ENCODE measurements at places on chromosomes 1 and 21.

GRCh38 chr1:218809625-218810024 lies 364.1 kb upstream of the LYPLAL1 start:
- DNase-seq, result no peak

- DNase-seq, result no peak
Observed at GRCh38 chr21:46409641-46410406, 48.9 kb upstream of the DIP2A start.

DNA sequence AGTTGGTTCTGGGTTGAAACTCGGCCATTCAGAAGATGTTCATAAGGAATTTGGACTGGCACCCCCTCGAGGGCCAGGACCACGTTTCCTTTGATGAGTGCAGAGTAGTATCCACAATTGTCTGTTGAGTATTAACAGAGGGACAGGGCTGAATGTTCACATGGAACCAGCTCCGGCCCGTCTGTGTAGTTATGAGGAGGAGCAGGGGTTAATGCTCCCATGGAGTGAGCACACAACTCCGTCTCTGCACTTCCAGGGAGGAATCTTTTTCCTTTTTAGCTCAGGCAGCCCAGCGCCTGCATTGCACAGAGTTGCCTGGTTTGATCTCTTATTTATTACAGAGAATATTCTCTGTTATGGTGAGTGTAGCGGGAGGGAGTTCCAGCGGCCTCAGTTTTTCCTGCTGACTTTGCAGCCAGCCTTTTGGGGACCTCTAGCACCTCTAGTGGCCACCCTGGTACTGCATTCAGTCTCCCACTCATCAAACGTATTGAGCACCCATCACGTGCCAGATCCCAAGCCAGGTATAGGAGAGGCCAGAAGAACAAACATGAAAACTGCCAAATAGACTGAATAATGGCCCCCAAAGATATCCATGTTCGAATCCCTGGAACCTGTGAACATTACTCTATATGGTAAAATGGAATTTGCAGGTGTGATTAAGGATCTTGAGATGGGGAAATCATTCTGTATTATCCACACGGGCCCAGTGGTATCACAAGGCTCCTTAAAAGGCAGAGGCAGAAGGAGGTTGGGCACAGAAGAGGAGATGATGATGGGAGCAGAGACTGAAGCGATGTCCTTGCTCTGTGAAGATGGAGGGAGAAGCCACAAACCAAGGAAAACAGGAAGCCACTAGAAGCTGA lies 167.7 kb upstream of the CSF3R start:
- peak; percentile 81 for DNase-seq

DNA sequence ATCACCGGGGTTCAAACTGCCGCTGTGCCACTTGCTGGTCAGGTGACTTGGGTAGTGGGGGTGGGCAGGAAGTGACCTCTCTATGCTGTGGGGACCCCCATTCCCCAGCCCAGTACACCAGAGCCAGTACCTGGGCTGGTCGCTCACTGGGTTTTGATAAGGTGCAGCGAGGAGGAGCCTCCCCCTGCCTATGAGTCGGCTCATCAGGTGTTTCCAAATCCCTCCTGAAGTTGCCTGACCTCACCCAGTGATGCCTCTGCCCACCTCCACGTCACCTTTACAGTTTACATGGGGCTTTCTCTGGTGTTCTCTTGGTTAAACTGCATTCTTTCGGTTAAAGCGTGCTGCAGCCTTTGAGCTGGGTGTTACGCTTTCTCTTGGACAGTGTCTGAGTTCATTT lies 58.2 kb downstream of the ARHGEF10L start:
- no peak for DNase-seq

GRCh38 chr1:214454569-214455396 lies 96.6 kb downstream of the PTPN14 start:
- DNase-seq, result no peak

DNA sequence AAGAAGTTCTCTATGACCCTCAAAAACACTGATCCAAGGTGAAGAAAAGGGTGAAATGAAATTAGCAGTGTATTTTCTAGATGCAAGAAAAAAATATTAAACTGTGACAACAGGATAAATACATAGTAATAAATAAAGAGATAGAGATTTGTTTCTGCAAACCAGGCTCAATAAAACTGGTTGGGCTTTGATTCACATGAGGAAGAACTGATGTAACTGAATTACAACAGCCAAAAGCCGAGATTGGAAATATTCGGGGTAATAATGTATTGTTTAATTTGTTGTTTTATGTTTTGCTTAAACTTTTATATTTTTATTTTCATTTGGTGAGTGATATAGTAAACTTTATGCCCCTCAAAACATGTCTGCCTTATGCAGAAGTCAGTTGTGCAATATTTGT lies 285.0 kb downstream of the BRINP3 start:
- no peak for DNase-seq

DNA sequence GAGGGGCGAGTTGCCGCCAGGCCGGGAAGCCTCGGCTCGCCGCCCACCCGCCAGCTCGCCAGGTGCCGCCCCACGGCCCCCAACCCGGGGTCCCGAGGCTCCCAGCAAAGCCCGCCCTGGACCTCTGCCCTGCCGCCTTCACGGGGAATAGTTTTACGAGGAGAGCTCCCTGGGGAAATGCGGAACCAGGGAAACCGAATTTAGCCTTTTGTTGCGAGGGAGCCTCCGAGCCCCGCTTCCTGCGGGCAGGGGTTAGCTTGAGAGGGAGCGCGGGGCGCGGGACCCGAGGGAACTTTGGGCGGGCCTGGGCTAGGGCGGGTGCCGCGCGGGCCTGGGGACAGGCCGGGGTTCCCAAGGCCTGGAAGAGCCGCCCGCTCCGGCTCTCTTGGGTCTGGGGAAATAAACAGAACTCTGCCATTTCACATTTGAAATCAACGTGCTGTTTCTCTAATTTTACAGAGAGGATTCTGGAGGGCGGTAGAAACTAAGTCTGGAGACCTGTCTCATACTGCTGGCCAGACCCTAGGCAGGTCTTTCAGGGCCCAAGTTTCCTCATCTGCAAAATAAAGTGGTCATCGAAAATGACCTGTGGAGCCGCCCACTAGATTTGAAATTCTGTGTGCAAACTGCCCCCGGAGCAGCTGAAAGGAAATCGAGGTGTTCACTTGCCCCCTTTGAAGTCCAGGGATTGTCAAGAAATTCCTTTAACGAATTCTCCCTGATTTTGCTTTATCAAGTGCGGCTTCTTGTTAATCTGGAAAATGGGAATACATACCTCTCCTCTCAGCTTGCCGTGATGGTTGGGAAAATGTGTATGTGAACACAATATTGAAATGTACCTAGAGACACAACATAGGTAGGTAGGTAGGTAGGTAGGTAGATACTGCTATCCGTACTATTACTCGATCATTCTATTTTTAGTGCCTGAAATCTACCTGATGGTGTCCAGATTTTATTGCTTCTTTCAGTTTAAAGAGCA lies 749 bp upstream of the GLUL start:
- peak; percentile 59 for DNase-seq

- no peak for DNase-seq
Observed at GRCh38 chr1:117553471-117553870, 52.4 kb upstream of the TENT5C start.

All from GM03348 (cell line).